Activated gamma-delta T cell (primary cell): ENCODE measurements at places on chromosomes 1 and 21.

DNA sequence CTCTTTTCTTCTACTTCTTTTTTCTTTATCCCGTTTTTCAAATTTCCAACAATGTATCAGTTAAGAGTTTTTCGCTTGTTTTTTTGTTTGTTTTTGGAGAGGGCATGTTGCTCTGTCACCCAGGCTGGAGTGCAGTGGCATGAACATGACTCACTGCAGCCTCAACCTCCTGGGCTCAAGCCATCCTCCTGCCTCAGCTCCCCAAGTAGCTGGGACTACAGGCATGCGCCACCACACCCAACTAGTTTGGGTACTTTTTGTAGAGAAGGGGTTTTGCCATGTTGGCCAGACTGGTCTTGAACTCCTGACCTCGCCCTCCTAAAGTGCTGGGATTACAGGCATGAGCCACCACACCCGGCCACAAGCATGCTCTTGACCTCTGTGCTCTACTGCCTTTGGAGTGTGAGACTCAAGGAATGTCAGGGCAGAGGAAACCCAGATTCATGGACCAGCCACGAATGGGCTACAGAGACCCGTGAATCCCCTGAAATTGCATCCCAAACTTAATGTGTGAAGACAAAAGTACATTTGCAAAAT is 65.1 kb upstream of the HSD17B7 start:
- DNase-seq, result no peak

DNA sequence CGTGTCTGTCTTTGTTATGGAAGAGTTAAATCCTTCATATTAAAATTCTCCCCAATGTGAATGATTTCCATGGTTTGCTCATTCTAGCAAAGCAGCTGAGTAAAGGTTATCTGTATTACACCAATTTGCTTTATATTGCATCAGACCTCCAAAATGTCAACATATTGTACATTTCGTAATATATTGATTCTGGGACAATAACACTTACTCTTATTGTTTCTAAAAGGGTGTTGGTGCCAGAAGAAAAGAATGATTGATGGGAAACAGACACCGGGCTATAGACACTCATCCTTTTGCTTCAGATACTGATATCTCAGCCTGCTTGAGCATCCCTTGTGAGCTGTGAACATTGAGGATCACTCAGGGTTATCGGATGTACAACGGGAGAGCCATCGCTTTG is 7.0 kb downstream of the NTNG1 start:
- DNase-seq, result no peak

- DNase-seq, result no peak
Observed at GRCh38 chr21:40454057-40454456, 392.9 kb downstream of the DSCAM start.

GRCh38 chr1:95117207-95118066 is at the start of gene TLCD4:
Gene TLCD4 (plus strand): TSS chr1:95117355. CDS start chr1:95143902, 26,547 bp downstream.
- peak; percentile 29 for DNase-seq

DNA sequence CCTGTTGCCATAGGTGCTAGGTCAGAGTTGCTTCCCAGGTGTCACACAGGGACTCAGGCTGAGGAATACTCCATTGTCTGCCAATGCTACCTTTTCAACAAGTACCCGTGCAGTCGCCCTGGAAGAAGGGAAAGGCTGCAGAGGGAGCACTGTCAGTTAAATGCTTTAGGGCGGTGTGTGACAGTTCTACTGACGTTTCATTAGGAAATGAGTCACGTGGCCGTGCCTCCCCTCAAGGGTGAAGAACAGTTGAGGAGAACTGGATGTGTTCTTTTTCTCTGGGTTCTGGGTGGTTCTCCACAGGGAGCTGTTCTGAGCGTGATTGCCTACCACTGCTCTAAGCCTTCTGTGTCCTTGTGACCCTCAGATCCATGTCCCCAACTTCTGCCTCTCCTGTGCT is 197.6 kb downstream of the CACNA1E start:
- DNase-seq, result no peak

DNA sequence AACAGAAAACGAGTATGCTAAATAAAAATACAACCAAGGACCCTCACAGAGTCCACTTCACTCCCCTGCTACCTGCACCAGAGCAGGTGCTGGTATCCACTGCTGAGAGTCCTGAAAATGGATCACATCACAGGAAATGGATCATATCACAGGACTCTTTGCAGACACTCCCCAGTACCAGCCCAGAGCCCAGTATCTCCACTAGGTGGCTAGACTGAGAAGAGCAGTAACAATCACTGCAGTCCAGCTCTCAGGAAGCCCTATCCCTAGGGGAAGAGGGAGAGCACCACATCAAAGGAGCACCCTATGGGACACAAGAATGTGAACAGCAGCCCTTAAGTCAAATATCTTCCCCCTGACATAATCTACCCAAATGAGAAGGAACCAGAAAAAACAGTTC is 28.0 kb downstream of the AGBL4 start:
- no peak for DNase-seq

DNA sequence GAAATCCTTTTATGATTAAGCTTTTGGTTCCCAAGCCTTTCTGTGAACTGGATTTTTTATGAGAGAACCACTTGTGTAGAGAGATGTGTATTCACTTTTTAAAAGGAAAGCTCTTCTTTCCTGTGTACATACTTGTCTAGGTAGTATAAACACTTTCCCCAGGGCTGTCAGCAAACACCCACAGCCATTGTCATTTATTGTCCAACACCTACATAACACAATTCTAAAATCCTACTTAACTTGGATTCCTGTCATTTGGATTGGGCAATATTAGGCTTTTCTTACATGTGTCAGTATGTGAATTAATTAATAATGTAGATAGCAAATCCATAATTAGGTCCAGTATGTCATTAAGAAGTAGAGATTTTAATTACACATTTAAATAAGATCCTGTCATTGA is 12.3 kb downstream of the DDX20 start:
- no peak for DNase-seq
